ENCODE measurements at places on chromosomes 11 and 22. TPM values are rescaled to one million over a fixed set of nuclear protein-coding genes. Genes with fewer than 3 reads are reported as not detected.

GRCh38 chr11:28447226-28447625 is 339.0 kb downstream of the METTL15 start:
- no peak for DNase-seq

GRCh38 chr22:48474881-48475280 is 1352.8 kb downstream of the BRD1 start:
- DNase-seq, result no peak

DAGLA gene
- 5.3 TPM for total RNA-seq

- no peak for DNase-seq
Measured at GRCh38 chr11:82959987-82960778, 58.6 kb downstream of the DDIAS start.

HBE1 gene
- not detected for total RNA-seq

EXPH5 gene
- 1.1 TPM for total RNA-seq

ELFN2 gene
- total RNA-seq, result not detected

DNA sequence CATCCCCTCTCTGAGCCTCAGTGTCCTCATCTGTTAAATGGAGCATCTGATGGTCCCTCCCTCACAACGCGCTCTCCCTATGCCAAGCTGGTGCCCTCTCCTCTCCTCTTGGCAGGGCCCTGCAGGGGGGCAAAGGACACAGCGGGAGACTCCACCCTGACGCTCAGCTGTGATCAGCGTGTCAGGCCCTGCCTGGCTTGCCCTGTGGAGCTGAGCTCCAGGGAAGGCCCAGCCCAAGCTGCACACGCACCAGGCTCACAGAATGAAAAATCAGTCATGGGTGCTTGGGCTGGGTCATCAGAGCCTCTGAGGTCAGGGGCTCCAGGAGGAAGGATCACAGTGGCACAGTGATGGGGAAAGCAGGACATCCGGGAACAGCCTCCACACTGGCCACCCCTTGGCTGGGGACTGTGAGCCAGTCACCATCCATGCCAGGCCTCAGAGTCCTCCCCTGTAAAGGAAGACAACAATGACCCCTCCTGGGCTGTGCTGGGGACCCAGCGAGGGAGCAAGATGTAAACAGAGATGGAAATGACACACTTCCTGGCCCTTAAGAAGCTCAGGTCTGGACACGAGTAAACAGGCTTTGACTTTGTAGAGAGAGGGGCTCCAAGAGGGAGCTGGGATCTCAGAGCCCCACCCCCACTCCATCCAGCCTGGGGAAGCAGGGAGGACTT is 36.6 kb downstream of the RPL3 start:
- no peak for DNase-seq

OR8A1 gene
- not detected for total RNA-seq

NXPE4 gene
- total RNA-seq, result not detected

DNA sequence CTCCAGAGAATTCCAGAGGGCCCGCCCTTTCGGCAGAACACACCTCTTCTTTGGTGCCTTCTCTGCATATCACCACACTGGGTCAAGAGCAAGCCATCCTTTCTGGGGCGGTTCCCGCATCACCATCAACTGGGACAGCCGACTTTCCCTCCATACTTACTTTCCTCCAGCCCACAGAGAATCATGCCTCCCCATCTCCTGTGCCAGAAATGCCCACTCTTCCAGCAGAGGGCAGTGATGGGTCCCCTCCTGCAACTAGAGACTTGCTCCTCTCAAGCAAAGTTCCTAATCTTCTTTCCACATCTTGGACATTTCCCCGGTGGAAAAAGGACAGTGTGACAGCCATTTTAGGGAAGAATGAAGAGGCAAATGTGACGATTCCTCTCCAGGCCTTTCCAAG is 157.7 kb downstream of the C11orf91 start:
- DNase-seq, result no peak

CDK2AP2 gene
- 159 TPM for total RNA-seq

GRCh38 chr11:19628018-19628417 is 84.6 kb upstream of the NAV2 start:
- DNase-seq, result peak; percentile 96

SUSD2 gene
- total RNA-seq, result 51.0 TPM

MYOD1 gene
- total RNA-seq, result not detected

SPDYC gene
- total RNA-seq, result not detected

CTNND1 gene
- total RNA-seq, result 69.5 TPM

OR52N4 gene
- total RNA-seq, result not detected

GRCh38 chr22:45240104-45240809 is 437 bp downstream of the KIAA0930 start:
- DNase-seq, result no peak

ZP1 gene
- total RNA-seq, result not detected

- no peak for DNase-seq
Measured at GRCh38 chr11:48172818-48173609, 43.6 kb upstream of the OR4B1 start.

DNA sequence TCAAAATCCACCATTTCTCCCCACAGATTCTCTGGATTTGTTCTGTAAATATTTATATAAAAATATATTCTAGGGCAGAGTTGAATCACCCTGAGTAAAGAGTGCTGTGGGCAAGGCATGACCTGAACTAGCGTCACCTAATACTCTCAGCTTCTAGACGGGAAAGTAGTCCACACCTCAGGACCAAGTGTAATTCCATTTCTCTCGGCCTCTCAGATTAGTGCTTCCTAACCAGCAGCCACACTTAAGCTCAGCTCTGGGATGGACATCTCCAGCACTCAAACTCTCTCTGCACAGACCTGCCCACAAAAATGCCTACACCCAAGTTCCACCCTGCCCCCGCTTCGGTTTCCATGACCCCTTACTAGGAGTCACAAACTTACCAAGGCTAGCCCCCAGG is 5.3 kb downstream of the SPTBN2 start:
- DNase-seq, result no peak

P4HA3 gene
- total RNA-seq, result 2.1 TPM

DNA sequence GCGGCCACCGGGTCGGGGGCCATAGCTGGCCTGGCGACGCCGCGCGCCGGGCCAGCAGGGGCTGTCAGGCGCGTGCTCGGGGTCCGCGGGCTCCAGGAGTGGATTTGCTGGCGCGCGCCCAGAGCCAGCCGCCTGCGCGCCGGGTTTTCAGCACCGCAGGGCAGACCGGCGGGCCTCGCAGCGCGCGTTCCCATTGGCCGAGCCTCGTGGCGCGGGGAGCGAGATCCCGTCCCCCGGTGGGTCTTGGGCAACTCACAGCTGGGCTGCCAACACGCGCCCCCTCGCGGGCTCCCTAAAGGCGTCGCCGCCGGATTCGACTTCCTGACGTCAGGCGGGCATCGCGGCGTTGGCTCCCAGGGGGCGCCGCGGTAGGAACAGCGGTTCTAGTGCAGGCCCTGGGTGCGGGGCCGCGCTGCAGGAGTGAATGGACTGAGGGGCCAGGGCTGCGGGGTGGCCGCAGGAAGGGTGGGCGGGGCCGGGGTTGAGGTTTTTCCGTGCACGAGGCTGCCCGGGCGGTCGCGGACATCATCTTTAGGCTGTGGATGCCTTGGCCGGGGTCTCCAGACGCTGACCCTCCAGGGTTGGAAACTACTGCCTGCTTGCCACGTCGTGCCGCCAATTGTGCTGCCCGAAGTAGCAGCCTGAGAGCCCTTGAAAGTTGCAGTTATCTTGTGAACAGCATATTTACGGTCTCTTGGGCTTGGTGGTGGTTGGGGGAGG is at the start of gene FADS1:
TSS of gene FADS1 (minus strand) at position 268 of the 720 bp plus-strand sequence. CDS start at position 194, 74 bp downstream.
- peak; percentile 78 for DNase-seq

SLC22A6 gene
- total RNA-seq, result not detected

PRG3 gene
- total RNA-seq, result not detected

DNA sequence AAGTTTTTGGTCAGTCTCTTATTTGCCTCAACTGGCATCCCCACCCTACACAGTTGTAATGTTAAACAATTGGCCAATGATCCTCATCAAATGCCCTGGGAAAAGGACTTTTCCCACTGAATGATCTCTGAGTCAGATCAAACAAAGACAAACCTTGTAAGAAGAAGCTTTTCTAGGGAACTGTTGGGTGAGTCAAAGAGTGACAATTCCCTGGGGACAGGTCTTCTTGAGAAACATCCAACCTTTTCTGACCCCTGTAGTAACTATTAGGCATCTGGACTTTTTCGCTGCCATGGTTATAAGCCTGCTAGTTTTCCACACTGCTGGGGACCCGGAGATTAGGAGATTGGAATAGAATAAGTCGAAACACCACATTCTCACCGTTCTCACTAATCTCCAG is 789.8 kb upstream of the API5 start:
- DNase-seq, result no peak

ANO5 gene
- total RNA-seq, result not detected

GRCh38 chr11:47248664-47249377 is at the start of gene ACP2:
ACP2 (minus strand) TSS chr11:47248814; CDS start chr11:47248789, 25 bp downstream.
- DNase-seq, result peak; percentile 94

- no peak for DNase-seq
Measured at GRCh38 chr11:75536786-75537641, 11.3 kb upstream of the GDPD5 start.

DNA sequence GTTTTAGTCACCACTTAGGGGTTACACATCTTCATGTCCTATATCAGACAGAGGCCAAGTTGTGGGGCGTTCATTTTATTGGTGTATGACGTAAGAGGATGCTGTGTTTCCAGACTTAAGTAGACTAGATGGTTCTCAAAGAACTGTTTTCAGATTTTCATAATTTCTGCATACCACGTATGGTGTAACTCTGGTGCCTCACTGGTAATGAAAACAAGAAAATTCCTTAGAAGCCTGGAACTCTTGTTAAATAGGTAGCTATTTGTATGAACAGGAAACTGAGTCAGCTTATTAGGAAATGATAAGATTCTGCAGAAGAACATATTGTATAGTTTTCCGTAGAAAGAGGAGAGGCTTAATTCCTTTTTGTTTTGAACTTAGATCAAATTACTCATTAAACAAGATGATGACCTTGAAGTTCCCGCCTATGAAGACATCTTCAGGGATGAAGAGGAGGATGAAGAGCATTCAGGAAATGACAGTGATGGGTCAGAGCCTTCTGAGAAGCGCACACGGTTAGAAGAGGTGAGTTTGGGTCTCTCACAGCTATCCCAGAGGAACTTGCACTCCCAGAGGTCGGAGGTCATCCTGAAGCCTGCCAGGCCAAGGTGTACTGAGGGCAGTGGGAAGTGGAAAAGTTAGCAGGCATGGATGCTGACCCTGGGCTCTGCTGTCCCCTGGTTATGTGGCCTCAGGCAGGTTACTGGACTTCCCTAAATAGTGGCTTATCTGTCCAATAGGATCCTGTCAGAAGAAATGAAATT is 3.9 kb downstream of the CDC45 start:
- no peak for DNase-seq

OR5AL1 gene
- total RNA-seq, result not detected

GRCh38 chr22:30288419-30289140 is 725 bp downstream of the CASTOR1 start:
- DNase-seq, result no peak

DNA sequence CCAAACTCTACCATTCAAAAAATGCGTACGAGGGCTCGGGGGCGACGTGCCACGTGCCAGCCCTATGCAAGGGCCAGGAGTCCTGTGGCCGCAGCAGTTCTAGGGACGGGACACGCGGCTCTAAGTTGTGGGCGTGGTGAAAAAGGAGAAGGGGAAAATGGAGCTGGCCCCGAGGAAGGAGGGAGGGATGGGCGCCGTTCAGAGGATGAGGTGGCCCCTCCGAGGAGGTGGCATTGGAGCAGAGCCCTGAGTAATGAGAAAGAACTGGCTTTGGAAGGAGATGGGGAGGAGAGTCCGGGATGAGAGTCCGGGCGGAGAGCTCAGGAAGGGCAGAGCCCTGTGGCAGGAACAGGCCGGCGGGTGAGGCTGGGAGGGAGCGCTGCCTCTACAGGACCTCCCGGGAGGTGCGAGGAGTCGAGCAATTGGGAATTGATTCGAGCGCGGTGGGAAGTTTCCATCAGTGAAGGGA is 21.0 kb downstream of the OTUB1 start:
- DNase-seq, result no peak

TRPM5 gene
- not detected for total RNA-seq

DNA sequence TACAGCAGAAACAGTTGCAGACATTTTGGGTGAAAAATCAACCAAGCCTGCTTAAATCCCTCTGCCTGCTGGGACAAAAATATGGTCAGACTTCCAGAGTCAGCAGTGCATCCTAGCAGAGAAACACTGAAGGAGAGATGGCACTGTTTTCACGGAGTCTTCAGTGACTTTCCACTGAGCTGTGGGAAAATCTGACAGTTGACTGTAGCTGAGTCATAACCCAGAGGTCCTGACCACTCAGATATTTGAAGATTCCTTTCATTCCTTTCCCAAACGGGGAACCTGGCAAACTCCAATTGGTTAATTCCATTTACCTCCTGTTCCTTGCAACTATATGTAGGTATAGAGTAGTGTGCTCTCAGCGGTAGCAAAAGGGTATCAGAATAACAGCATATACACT is 20.9 kb upstream of the UPB1 start:
- no peak for DNase-seq

All from ascending aorta (tissue), 2 donors.